ENCODE measurements at places on chromosomes 3 and 15.

GRCh38 chr15:74716651-74717050 is 8.7 kb downstream of the CYP1A1 start:
- no peak for DNase-seq

GRCh38 chr3:188756241-188756640 is 415.5 kb upstream of the TPRG1 start:
- no peak for DNase-seq

DNA sequence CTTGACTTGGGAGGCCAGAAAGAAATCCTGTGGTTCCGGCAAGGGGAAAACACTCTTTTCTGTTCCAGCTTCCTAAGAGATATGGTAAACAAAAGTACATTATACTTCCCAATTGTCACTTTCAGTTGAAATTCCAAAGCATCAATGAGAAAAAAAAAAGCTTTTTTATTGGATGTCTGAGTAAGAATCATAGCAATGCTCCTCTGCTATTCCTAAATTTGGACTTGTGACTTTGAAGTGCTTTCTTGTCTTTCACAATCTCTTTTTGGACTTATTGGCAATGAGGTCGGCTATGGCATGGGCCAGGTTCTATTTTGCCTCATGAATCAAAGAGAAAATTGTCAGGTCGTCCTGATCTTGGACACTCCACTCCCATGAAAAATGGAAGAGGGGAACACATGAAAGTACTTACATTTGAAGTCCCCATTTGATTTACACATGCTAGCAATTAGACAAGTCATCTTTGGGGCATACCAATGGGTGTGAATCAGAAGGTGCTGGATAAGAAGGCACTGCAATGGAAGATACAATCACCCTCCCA is 170.5 kb downstream of the GREM1 start:
- no peak for DNase-seq

GRCh38 chr3:128372281-128372680 is 94.4 kb downstream of the DNAJB8 start:
- DNase-seq, result no peak

DNA sequence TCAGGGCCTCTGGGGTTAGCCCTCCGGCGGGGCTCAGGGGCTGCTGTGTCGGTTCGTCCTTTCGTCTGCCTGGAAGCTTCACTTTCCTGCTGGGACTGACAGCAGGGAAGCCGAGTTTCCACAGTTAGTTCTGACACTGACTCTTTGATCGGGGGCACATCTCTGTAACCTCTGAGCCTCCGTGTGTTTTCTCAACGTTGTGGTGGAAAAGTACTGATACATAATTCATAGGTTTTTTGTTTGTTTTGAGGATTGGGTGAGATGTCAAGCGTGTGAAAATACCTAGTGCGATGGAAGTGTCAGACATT is 481 bp downstream of the AP4E1 start:
- no peak for DNase-seq

- DNase-seq, result no peak
These were observed 177.2 kb downstream of the LPP start for GRCh38 chr3:188331166-188331565.

DNA sequence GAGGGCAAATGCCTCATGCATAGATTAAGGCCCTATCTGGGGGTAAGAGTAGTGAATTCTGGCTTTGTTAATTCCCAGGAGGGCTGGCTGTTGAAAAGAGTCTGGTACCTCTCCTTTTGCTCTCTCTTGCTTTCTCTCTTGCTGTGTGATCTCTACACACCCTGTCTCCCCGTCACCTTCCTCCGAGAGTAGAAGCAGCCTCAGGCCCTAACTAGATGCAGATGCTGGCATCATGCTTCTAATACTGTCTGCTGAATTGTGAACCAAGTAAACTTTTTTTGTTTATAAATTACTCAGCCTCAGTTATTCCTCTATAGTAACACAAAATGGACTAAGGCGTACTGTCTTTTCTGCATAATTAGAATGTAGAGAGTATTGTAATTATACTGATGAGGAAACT is 908.1 kb downstream of the DIPK2A start:
- no peak for DNase-seq

DNA sequence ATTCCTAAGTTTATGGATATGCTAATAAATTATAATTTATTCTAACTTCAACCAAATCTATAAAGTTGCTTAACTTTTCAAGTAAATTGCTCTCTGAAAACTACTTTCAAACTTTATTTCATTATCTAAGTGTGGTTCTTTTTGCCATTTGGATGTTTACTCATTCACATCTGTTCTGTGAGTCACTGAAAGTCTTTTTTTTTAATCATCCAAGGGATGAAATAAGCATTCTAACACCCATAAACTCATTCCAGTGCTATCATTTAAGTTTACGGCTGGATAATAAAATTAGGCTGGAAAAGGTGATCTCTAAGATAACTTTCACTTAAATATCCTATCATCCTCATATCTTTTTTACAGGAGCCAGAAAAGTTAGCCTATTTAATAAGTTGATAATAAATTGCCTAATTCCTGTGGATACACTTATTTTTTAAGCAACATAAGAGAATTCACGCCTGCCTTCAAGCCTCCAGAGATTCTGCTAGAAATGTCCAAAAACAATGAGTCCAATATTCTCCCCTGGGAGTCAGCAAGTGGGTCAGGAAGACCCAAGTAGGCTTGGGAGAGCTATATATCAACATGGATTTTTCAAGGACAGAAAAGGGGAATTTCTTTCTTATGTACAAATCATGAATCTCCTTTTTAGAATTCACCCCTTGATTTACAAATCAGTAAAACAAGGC is 25.8 kb downstream of the SCG3 start:
- DNase-seq, result no peak

Measured in stimulated activated CD4-positive, alpha-beta T cell treated with anti-CD3 and anti-CD28 coated beads, Interleukin-1b, Interleukin-23, amount 100 ng/mL, for 4 hours (primary cell).